ENCODE measurements at places on chromosomes 4 and X.
A peak's percentile ranks its signal among the peaks of the same experiment; 100 is the strongest.

DNA sequence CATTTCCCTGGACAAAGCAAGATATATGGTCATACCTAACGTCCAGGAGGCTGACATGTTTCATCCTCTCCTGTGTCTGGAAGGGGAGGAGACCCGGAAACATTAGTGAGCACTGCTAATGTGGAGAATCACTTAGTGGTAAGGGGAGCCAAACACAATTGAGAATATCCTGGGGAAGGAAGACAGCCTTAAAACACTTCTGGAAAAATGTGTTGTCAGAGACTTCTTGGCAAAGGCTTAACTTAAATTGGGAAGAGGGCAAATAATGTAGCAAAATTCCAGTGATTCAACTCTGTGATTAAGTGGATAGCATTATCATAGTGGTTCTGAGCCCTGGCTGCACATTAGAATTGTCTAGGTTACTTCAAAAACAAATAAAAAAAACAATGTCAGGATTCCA lies 39.5 kb downstream of the SPARCL1 start:
- no peak for DNase-seq

DNA sequence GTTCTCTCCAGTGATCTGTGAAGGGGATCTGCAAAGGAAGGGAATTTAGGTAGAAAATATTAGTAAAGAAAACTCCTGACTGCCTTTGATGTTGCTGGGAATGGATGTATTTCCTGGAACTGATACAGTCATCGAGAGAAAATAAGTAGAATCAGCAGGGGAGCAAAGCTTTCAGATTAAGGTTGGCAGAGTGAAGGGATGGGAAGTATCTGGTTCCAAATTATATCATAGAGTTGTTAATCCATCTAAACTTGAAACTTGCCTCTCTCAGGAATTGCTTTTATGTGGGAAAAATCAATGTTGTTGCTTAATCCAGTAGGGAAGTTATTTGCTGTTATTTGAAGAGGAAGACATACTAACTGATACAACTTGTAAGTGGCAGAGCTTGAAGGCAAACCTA lies 19.3 kb downstream of the EPHA5 start:
- DNase-seq, result no peak

DNA sequence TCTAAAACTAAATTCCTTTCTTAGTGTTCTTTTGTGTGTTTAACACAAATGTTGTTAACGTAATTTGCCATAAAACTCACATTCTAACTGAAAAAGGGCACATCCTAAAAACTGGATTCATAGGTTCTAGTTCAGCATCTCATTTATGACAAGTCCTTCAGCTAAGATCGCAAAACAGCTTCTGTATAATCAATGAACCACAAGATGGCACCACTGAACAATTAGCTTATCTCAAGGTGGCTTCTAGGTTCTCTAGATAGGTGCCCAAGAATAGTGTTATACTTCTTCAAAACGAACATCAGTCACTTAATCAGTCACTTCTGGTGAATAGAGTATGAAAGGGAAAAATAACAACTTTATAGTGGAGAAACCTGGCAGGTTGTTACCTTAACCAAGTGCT lies 54.3 kb downstream of the NRK start:
- peak; percentile 17 for DNase-seq

- no peak for DNase-seq
These were observed 297.3 kb downstream of the TENM3 start for GRCh38 chr4:182540496-182540895.

DNA sequence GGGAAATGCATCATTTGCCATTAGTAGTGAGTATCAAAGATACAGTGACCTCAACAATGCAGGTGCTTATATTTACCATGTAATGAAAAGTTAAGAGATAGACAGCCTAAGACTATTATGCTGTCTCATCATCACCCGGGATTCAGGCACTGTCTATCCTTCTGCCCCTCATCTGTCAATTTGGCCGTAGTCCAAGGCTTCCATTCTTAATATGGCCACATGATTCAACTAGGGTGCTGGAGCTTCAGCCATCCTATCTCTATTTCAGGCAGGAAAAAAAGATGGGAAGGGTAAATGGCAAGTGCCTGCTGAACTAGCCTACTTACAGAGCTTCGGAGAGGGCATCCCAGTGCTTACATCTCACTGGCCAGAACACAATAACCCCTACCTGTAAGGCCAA lies 196.7 kb upstream of the LNX1 start:
- DNase-seq, result no peak

DNA sequence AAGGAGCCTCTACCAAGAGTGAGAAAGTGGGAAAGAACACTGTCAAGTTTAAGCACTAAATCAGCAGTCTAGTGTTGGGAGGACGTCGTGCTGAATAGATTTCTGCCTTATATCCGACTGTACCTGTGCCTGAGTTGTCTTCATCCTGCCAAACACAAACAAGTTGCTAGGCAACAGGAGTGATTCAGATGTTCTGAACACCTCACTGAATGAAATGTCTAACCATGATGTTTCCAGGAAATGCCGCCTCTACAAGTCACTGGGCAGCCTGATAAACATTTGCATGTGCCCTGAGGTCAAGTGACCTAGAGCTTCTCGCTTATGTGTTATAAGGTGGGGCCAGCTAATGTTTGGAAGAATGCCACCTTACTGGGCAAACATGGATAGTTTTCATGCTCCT lies 37.9 kb downstream of the SGMS2 start:
- DNase-seq, result peak; percentile 58
